ENCODE measurements at places on chromosomes 4 and X.

DNA sequence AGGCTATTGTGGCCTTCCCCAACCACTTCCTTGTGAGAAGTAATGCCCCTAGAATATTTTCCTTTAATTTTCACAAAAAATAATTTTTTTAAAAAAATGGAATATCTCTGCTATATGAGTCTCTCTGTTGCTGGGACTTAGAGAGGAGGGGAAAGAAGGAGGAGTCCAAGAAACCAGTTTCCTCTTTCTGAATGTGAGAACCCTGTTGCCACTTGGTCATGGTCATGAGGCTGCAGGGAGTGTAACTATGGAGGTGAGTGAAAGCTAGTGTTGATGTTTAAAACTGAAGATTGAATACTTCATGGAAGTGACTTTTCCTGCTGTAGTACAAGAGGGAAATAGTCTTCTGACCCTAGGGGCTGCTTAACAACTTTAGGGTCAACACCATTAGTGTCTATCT, 20.4 kb downstream of the KIAA1210 start:
- no peak for DNase-seq

DNA sequence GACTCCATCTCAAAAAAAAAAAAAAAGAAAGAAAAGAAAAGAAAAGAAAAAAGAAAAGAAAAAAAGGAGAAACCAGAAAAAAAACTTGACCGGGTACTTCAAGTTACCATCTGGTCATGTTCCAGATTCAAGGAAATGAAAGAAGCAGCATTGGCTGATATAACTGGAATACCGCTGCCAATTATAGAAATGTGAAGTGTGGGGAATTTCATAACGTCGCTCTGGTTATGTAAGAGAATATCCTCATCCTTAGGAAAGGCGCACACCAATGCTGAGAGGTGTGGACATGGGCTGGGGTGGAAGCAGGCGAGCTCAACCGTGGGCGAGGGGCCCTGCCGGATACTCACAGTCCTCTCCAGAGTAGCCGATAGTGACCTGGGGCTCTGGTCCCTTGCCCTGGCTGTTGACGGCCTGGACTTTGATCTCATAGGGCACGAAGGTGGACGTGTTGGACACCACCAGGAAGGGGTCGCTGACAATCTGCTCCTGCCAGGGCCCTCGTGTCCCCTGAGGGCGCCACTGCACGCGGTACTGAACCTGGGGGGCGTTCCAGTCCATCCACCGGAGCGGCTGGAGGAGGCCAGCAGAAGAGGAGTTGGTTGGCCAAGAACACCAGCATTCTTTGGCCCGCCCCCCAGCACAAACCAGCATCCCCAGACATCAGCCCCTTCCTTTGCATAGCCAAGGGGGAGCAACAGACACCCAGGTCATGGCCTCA, 19.5 kb downstream of the L1CAM start:
- DNase-seq = no peak

DNA sequence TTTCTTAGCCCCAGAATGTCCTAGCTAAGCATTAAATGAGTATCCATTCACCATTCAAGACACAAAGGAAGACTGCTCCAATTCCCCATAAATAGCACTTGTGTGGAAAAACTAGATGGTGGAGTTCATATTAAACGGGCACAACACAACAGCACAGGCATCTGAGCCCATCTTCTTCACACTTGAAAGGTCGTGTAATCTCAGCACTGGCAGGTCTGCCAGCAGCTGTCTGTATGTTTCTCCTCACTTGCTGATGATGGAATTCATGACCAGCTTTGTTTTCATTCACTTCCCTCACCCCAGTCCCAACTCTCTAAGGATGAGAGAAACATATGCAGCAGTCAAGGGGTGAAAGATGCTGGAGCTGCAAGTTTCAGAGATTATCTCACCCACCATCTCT, 148.7 kb downstream of the AFAP1 start:
- DNase-seq = no peak

GRCh38 chrX:68919707-68920106, 90.9 kb downstream of the EFNB1 start:
- DNase-seq = no peak

DNA sequence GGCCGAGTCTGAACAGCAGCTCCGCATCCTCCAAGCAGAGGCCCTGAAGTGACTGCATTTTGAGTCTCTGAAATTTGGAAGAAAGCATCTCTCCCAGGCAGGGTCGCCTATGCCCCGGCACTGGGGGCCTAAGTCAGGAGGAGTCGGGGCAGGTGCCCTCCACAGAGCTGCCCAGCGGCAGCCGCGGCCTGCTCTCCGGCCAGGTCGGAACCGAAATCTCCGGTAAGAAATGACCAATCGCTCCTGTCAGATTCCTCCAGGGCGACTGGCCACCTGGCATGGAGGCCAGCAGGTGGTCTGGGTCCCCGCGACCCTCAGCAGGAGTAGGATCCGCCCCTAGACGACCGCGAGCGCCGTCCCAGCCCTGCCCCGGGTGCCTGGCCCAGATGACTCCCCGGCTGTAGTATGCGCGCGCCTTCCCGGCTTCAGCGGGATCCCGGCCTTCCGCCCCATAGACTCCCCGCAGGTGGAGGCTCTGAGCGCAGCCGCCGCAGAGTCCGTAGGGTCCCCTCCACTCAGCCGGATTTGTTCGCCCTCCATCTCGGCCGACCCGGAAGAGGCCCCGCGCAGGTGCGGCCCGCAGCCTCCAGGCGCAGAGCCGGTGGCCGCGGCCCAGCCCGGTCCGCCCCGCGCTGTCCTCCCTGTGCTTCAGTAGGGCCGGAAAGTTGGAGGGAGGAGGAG, 1.5 kb downstream of the NKX1-1 start:
- peak; percentile 88 for DNase-seq

DNA sequence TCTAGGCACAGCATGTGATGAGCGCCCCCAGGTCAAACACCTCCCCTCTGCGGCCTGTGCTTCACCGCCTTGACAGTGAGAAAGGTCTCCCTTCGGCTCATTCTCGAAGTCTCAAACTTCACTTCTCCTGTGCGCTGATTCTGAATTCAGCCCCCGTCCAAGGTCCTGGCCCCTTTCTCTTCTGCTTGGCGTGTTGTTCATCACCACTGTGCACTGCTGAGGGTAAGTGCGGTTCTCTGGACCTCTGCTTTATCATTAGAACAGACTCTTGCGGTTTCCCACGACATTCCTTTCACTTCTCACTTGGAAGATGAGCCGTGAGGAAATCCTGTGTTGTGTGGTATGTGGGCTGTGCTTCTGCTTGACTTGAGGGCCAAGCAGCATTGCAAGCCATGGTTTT, 11.9 kb downstream of the HTT-AS start:
- DNase-seq = no peak
